ENCODE measurements at places on chromosomes 1 and 21.

- no peak for DNase-seq
Observed at GRCh38 chr1:160453443-160453842, 53.1 kb downstream of the VANGL2 start.

GRCh38 chr21:28518630-28519029 is 474.0 kb downstream of the LTN1 start:
- DNase-seq: no peak

- DNase-seq: no peak
Observed at GRCh38 chr1:209549443-209550205, 33.9 kb upstream of the CAMK1G start.

DNA sequence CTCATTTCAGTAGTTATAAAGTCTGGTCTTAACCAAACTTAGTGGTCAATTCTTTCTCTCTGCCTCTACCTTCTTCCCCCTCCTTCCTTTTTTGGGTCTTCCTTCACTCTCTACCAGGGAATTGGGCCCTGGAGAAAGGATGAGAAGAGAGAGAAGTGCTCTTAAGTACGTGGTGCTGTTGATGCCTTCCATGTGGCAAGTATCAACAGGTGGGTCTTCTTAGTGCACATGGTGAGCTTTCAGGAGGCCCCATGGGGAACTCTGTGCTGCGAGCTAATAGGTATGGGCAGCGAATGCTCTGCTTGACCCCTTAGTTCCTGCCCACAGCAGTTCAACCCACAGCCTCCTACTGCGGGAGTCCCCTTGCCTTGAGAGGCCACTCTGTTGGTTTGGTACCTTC is 39.4 kb upstream of the LMX1A start:
- no peak for DNase-seq

GRCh38 chr1:36300526-36300925 is 5.6 kb upstream of the SH3D21 start:
- DNase-seq: no peak

DNA sequence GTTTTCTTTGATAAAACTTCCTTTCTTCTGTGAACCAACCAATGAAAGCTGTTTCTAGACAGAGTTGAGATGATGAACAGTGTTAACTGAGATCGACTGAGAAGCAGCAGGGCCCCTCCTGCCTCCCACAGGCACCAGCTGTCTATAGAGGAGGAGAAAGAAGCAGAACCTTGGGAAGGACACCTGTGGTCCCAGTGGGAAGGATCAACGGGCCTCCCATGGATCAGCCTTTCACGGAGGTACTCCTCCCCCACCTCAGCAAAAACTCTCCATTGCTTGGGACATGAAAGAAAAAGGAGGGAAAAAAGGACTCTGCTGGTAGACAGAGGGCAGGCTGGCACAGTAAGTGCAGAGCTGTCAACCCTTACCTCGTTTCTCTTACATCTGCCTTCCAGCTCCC is 40.5 kb downstream of the PLPPR5 start:
- DNase-seq: no peak

DNA sequence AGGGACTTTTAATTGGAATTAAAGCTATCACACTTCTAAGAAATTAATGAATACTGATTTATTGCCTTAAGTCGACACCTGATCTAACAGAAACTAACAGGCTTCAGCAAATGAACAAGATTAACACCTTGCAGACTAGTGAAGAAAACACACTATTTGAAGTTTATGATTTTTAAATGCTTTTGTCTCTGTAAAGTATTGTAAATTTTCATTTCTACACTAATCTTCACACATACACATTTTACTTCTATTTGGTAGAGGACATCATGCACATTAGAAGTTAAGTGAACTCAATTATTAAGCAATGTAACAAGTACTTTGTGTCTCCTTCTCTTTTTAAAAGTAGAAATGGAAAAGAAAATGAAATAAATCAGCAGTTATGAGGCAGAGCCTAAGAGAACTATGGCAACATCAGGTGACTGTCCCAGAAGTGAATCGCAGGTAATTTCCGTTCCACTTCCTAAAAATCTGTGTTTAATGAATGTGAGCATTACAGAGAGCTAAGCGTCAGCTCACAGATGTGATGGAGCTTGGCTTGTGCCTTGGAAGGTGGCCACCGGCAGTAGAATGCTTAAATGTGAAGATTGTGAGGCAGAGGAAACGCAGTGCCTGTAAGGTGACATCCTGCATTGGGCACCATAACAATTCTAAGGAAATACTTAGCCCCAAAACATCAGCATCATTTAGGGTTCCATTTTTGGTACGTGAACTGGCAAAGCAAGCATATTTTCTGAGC is 1.2 kb downstream of the PRMT2 start:
- DNase-seq: no peak

GRCh38 chr1:174825806-174826205 is 173.9 kb upstream of the CACYBP start:
- DNase-seq: no peak

DNA sequence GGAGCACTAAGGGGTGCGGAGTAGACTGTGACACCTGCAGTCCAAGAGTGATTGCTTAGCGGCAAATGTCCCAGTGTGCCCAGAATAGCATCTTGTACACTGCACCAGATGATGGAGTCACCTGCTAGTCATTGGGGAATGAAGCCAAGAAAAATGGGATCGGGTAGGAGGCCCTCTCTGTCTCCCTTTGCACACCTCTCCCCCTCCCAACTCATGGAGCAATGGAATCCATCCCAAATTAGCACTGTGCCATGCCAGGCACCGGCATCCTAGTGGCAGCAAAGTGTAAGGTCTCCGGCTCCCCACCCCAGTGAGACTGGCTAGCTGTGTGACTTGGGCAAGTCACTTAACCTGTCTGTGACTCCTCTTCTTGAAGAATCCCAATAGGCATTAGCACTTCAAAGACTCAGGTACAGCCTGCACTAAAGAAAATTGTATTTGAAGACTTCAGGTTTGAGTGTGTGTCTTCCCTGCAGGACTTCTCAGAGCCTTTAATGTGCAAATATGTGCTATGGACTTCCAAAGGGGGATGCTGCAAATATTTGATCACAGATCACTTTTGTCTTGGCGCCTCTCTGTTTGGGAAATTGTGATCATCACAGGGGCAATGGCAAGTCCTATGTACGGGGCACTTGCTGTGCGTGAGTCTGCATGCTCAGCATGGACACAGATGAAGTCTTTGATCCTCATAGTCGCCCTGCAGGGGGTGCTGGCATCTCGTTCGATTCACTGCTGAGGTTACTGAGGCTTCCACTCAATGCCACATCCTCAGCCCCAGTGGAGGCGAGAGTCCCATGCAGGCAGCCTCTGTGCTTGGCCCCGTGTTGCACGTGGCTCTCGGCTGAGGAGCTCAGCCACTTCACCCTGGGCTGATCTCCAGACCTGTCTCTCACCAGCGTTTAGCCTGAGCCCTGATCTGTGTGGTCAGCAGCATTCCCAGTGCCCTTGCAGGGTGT is 272.9 kb upstream of the C1orf174 start:
- no peak for DNase-seq

DNA sequence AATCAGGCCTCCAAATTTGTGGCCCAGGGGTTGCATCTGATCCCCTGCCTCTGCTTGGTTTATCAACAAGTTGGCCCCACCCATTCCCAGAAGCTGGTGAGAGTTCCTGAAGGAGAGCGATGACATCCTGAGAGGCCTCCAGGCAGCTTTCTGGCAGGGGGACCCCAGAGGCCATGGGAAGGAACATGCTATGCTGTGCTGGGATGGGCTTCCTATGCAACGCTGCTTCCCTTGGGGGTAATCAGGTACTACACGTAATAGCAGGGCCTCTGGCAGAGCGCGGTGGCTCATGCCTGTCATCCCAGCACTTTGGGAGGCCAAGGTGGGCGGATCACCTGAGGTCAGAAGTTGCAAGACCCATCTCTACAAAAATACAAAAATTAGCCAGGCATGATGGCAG is 8.4 kb upstream of the MTF1 start:
- DNase-seq: no peak

GRCh38 chr1:201766131-201766866 is 62.7 kb upstream of the IPO9 start:
- no peak for DNase-seq

DNA sequence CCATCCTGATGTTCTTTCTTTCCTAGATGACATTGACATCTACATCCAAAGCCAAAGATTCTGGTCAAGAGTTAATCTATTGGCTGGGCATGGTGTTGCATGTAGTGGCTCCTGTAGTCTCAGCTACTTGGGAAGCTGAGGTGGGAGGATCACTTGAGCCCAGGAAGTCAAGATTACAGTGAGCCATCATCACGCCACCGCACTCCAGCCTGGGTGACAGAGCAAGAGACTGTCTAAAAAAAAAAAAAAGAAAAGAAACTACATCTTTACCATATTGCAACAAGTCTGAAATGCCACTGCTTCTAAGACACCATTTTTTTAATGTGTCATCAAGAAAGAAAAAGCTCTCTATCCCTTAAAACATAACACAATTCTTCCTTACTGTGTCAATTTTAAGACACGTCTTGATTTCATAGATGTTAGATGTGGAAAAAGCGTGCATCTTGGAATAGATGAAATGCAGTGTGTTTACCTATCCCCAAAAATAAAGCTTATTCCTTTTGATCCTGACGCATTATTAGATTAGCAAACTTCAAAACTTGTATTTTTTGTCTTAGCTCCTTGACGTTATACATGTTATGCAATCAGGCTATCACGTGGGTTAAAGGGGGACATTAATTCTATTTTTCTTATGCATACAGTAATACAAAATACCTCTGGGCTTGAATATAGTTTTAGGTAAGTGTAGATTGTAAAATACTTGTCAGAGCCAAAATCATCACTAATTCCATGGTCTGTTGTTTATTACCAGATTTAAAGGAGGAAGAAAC is 46.3 kb downstream of the ELAPOR1 start:
- no peak for DNase-seq

DNA sequence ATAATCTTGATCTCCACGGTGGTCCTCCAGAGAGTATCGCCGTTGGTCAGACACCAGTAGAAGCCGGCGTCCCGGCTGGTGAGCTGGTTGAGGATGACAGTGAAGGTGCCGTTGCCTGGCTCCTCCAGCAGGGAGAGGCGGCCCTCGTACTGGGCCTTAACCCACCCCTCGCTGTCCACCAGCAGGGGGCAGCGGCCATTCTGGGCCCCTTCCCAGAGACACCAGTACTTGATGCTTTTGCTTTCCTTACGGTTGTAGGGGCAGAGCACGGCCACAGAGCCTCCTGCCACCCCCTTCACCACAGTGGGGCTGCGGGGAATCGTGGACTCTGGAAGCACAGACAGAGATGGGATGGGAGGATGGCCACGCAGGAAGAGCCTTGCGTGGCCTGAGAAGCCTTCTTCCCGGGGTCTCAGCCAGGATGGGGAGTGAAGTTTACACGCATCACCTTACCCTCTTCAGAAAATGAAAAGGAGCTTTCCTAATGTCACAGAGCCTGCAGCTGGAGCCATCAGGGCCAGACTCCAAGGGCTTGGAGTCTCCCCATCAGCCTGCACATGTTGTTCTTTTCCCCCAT is 10.7 kb downstream of the PIGR start:
- DNase-seq: peak; percentile 42

DNA sequence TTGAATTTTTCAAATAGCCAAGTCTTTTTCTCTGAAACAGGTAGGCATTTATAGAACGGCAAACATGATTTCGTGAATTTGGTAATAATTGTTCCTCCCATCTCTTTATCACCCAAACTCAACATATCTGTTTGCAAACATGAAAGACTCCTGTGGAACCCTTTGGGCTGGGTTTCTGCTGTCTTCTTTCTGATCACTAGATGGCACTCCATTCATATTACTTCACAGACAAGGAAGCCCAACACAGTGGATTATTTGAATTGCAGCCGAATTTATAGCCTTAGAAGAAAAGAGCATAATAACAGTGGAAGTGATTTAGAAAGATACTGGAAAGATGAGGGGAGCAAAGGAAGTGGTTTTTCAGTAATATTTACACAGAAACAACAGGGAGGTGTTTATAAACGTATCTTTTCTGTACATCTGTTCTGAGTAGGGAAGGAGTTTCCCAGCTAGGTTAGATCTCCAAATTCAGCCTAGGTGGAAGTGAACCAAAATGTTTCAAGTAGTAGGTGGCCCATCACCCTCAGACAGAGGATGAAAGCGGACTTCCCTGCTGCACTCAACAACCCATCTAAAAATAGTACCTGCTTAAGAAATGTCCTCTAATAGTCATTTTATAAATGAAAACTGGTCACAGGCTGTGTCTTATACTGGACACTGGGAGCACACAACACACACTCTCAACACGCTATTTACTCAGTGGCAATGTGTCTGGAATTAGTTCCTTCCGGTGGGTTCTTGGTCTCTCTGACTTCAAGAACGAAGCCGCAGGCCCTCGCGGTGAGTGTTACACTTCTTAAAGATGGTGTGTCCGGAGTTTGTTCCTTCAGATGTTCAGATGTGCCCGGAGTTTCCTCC is 67.6 kb downstream of the MAP3K21 start:
- no peak for DNase-seq

DNA sequence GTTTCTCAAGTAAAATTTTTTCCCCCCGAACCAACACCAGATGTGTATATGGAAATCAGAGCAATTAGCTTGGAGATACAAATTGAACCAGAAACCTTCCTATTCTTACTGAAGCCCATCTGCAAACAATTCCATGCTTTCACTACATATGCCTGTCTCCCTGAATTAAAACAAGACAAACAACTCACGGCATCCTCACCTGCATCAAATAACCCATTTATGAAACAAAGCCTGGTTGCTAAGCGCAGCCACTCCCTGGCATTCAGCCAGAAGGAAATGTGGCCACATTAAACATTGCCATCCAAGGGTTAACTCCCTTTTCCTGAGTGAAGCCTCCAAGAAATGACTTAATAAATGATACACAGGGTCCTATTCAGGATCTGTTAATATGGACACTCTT is 55.3 kb downstream of the APP start:
- DNase-seq: no peak

GRCh38 chr1:29444081-29444715 is 207.9 kb downstream of the PTPRU start:
- no peak for DNase-seq

GRCh38 chr1:6491480-6491962 is at the start of gene PLEKHG5:
Gene PLEKHG5, minus strand, starts transcription at chr1:6491667. Its CDS starts 14,096 bp downstream, at chr1:6477571.
- DNase-seq: no peak

- DNase-seq: no peak
Observed at GRCh38 chr1:8651236-8651890, 166.1 kb downstream of the RERE start.

- DNase-seq: no peak
Observed at GRCh38 chr1:26996024-26996423, 2.5 kb downstream of the TRNP1 start.
